NCI-H2081 treated with DMSO at 0.1 percent for 48 hours (cell line): ENCODE measurements at places on chromosomes 16 and 17.

DNA sequence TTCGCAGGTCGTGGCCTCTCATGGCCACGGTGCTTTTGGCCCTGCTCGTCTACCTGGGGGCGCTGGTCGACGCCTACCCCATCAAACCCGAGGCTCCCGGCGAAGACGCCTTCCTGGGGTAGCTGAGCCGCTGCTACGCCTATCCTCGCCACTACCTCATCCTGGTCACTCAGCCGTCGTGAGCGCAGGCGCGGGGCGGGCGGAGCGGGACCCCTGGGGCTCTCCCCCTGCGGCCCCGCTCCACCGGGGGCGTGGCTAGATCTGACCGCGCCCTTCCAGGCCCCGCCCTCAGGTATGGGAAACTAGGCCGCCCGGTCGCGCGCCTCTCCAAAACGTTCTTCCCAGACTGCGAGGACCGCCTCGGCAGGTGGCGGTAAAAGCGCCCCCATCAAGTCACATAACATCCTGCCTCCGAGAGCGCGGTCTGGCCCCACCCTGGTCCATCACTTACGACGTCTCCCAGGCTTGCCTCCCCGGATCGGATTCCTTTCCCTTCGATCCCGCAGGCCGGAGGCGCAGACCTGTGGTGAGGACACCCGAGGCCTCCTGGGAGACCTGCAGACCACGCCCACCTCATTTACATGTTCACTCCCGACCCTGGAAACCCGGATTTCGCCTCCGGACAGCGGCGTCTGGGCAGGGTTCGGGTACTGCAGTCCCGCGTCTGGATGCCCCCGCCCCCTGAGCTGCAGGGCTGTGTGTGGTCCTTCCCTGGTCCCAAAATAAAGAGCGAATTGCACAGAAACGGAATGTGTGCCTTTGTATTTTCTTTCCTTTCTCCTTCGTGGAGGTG lies 91.5 kb upstream of the TMEM97 start:
- DNase-seq = no peak

DNA sequence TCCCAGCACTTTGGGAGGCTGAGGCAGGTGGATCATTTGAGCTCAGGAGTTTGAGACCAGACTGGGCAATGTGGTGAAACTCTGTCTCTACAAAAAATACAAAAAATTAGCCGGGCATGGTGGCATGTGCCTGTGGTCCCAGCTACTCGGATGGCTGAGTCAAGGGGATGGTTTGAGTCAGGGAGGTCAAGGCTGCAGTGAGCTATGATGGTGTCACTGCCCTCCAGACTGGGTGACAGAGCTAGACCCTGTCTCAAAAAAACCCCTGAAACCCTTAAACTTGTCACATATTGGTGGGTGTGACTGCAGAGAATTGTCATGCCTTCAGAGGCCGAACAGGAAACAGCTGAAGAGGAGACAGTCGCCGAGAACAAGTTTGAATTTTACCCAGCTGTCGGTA lies 13.4 kb downstream of the RPTOR start:
- no peak for DNase-seq

- DNase-seq = no peak
Observed at GRCh38 chr16:28839899-28840298, 6.2 kb downstream of the TUFM start.

- no peak for DNase-seq
Observed at GRCh38 chr16:49499869-49500610, 126.4 kb downstream of the C16orf78 start.

DNA sequence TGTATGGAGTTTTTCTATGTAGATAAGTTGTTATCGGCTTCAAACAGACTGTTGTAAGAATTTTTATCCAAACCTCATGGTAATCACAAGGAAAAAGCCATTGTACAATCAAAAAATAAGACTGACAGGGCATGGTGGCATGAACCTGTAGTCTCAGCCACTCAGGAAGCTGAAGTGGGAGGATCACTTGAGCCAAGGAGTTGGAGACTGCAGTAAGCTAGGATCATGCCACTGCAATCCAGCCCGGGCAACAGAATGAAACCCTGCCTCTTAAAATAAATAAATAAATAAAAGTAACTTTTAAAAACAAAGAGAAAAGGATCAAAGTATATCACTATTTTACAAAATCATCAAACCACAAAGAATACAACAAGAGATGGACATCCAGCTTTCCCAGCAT lies 14.4 kb downstream of the OR1A1 start:
- DNase-seq = no peak

- DNase-seq = no peak
Observed at GRCh38 chr17:63290784-63291183, 155.3 kb downstream of the CYB561 start.

GRCh38 chr16:60151987-60152386 lies 1417.9 kb upstream of the GOT2 start:
- no peak for DNase-seq

DNA sequence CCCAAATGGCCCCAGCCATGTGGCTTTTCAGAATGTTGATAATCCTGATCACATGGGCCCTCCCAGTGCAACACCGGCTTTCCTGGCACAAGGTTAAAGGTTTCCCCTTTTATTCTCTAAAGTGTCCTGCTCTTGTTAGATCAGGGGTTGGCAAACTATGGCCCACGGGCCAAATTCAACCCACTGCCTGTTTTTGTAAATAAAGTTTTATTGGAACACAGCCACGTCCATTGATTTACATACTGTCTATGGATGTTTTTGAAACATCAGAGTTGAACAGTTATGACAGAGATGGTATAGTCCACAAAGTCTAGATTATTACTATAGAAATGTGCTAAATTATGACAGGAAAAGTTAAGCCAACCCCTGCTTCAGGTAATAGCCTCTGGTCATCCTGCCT lies 157.3 kb downstream of the ZFHX3 start:
- no peak for DNase-seq

DNA sequence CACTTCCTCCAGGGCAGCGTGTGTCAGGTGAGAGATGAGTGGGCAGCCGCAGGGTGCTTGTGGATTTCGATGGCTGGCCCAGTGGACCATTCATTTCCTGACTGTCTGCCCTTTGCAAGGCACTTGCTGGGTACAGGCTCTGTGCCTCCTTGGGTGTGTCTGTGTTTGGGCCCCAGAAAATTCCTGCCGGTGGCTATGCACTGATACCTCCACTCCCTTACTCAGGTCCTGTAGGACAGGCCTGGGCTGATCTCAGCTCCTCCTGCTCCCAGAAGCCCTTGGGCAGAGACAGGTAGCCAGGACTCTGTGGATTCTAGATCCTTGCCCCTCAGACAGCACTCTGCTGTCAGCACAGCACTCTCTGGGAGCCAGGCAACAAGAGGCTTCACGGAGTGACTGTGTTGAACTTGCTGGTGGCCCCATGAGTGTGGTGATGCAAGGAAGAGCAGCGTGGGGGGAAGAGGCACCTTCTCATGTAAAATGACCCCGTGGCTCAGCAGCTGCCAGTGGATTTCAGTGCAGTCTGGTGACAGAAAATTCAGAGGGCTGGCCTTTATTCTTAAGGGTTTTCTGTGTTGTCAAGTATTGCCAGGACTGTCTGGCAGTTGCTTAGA lies 29.0 kb downstream of the PGS1 start:
- no peak for DNase-seq

- DNase-seq = no peak
Observed at GRCh38 chr17:56045872-56046271, 107.4 kb upstream of the ANKFN1 start.

GRCh38 chr16:88886845-88887521 lies 20.5 kb upstream of the PABPN1L start:
- DNase-seq = no peak

DNA sequence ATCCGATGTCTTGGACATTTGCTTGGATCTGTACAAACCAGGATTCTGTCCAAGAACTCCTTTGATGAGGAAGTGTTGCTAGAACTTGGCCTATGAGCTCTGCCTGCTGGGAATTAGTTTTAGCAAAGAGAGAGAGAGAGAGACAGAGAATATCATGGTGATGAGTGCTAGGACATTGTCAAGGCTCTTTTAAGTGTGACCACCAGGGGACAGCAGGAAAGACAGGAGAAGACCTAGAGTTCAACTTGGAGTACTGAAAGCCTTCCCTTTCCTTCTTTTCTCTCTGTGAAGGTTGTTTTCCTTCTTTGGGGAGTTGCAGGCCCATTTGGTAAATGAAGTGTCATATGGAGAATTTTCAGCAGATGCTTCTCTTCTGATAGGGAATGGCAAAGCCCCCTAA lies 389.2 kb upstream of the HSBP1 start:
- no peak for DNase-seq

DNA sequence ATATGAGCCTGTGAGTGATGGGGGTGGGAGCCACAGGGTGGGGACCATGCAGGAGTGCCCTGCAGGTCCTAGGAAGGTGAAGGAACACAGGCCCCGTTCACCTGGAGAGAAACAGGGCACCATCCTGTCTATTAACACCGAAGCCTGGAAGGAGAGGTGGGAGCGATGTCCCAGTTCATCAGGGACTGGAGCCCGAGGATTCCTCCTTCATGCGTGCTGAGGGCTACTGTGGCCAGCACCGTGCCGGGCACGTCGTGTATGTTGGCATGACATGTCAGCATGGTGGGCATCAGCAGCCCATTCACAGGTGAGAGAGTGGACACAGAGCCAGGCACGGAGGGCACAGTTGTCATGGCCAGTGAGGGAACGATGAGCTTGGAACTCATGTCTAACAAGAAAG lies 1.4 kb downstream of the WFIKKN2 start:
- no peak for DNase-seq

- DNase-seq = no peak
Observed at GRCh38 chr16:11354407-11354732, 9.1 kb downstream of the RMI2 start.

GRCh38 chr17:16495980-16496819 lies 4.2 kb upstream of the LRRC75A start:
- no peak for DNase-seq

- DNase-seq = no peak
Observed at GRCh38 chr17:37848690-37849616, 75.3 kb upstream of the TBC1D3K start.

DNA sequence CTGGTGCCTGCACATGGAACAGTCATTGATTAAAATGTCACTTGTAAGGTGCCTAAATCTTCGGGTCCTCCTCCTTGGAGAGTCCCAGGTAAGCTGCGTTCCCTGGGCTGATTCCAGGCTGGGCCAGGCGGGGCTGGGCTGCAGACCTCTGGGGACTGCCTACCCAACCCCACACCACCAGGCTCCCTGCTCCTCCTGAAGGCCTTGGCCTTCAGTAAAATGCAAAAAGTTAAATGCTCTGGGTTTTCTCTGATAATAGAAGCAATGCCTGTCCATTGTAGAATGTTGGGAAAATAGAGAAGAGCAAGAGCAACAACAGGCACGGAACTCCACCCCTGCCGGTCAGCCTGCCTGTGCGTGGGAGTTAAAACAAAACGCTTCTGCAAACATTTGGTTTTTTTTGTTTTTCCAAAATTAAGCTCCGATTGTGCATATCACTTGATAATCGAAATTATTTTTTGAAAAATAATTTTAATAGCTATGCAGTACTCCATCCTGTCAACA lies 363.9 kb downstream of the SEC14L1 start:
- DNase-seq = no peak

- no peak for DNase-seq
Observed at GRCh38 chr17:80430446-80431245, 15.7 kb downstream of the ENDOV start.

GRCh38 chr17:77186141-77186604 lies 45.4 kb downstream of the SEC14L1 start:
- no peak for DNase-seq

- no peak for DNase-seq
Observed at GRCh38 chr16:56191156-56191815, at the start of gene GNAO1. TSS of gene GNAO1 (plus strand) at chr16:56191489. CDS start at chr16:56192236, 747 bp downstream.

GRCh38 chr16:49545741-49546448 lies 172.3 kb downstream of the C16orf78 start:
- no peak for DNase-seq

DNA sequence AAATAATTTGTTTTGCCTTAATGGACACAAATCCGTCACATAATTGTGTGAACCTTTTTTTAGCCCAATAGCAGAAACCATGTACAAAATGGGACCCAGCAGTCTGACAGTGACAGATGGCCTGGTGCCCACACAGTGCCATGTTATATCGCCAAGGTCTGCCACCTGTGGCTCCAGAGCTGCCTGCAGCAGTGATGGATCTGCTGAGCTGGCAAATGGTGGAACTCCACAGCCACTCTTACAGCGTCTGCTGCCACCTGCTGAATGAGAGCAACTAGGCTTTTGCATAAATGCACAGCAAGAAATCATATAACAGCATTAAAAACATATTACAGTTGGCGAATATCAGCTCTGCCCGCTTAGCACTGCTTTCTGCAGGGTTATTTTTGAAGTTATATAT lies 59.4 kb downstream of the NUP93 start:
- no peak for DNase-seq

DNA sequence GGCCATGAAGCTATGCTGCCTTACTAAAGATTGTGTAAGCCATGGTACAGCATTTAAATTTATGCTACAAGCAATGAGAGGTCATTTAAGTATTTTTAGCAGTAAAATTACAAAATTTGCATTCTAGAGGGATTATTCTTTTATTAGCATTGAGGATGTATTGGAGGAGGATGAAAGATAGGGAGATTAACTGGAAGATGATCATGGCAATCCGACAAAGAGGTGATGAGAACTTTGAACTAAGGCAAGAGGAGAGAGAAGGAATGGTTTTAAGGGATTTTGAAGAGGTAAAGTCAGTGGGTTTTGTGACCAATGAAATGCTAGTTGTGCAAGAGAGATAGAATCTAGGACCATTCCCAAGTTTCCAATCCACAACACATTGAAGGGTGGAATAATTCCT lies 129.9 kb downstream of the SNX11 start:
- DNase-seq = no peak

DNA sequence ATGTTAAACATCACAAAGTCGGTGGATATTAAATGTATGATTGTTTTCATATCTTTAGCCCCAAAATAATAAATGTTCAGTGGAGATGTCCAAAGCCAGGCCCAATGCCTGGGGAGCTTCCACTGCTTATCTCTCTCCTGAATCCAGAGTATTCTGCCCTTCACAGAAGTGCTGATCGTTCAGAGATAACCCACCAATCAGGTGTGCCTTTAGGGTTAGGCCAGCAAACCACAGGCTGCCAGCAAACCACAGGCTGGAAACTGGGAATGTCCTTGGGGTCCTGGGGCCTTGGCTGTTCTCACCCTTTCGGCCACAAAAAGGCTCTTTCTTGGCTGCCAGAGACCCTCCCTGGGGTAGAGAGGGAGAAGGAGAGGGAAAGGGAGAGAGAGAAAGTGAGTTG lies 33.9 kb downstream of the NXN start:
- DNase-seq = no peak

DNA sequence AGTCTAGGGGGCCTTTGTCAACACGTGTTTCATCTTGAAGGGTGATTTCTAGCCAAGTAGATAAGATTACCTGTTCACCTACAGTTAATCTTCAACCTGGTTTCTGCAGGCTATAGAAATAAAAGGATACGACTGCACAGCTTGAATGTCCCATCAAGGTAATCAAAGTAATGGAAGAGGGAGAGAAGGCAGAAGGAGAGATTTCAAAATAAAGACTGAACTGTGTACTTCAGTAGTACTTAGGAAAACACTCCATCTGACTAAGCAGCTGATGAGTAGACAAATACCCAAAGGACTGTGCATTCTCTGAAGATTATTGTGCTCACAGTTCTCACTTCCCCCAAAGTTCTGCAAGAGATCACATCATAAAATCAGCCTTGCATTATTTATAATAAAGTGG lies 5.8 kb upstream of the RFFL start:
- DNase-seq = no peak

- DNase-seq = no peak
Observed at GRCh38 chr16:55233464-55233863, 90.5 kb upstream of the IRX6 start.
